ENCODE measurements at places on chromosomes 12 and 14.

DNA sequence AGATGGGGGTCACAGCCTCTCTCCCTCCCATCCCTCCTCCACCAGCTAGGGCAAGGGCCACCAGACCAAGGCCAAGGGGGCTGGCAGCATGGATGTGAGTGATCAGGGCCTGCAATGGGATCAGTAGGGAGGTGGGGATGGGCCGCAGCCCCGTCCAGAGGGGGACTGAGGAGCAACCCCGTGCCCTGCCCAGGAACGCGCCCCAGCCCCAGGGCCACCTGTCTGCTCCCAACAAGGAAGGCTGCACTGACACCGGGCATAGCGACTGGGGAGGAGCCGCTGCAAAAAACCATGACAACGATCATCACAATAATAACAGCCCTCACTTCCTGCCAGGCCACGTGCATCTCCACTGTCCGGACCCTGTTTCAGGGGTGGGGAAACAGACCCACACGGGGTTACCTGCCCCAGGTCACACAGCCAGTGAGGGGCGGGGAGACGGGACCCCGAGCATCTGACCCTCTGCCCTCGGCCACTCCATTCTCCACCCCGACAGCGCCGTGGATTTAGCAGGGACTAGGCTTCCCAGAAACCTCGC lies 24.3 kb downstream of the NCOR2 start:
- no peak for DNase-seq

DNA sequence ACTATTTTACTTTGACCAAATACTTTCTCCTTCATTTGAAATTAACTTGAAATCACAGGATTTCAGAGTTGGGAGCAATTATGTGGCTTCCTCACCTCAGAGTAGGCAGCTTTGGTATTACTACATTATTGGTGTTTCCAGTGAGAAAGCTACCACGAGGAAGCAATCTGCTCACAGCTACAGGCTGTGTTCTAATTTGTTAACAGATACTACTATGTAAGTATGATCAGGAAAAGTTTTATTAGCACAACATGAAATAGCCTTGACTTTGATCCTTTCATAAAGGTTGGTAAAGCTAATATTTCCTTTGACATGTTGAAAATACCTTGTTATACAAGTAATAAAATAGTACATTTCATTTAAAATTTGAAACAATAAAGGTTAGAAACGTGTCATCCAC lies 30.6 kb downstream of the TAOK3 start:
- no peak for DNase-seq

DNA sequence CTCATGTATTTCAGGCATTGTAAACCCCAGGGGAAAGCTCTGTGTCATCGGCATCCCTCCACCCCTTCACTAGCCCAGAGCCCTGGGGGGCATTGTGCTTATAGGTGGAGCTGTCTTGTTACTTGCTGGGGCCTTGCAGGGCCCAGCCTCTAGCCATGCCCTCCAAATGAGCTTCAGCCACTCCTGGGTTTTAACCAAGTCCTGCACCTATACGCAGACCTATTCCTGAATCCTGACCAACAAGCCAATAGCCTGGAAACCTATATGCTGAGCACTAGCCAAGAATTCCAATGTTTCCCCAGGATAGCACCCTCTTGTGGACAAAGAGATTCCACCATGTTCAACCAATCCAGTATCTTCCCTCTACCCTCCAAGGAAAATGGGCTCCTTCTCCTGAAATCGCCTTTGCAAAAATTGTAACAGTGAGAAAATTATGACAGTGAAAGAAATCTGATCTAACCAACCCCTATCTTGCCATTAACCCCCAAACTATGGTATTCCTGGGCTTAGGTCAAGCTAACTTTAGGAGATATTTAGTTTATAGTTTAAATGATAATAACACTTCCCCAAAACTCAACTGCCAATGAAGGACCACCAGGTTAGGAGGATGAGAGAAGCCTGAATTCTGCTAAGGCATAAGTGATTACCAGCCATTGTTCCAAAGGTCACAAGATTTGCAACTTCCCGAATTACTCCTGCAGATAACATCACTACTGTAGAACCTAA lies 55.5 kb downstream of the TTC7B start:
- DNase-seq, result no peak

GRCh38 chr12:66859751-66860440 lies 181.0 kb upstream of the GRIP1 start:
- DNase-seq, result no peak

DNA sequence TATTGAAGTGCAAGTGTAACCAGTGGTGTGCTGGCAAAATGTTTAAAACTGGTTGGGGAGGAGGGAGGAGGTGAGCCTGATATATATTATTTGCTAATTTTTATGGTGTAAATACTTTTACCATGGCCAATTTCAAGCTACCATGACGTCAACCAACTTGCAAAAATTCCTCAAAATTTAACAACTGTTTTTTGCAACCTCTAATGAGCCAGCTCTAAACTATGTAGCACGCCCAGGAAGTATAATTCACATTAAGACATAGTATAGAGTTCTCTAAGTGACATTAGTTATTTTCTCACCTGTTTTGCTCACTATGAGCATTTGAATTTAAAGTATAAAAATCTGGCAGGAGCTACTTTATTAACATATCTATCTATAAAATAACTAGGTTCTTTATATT lies 41.4 kb downstream of the ATL1 start:
- no peak for DNase-seq

DNA sequence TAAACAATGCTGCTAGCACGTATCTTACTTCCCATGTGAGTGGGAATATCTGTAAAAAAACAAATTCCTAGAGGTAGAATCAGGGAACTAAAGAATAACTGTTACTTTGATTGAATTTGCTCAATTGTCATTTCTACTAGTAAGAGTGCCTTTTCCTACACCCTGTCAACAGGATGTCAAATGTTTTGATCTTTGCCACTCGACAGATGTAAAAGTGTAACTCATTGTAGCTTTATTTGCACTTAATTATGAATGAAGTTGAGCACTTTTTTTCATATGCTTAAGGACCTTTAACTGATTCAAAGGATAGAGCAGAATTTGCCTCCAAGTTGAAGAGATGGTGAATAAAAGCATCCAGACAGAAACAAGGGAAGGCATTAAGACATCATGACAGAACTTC lies 104.5 kb downstream of the PPP1R12A start:
- no peak for DNase-seq

DNA sequence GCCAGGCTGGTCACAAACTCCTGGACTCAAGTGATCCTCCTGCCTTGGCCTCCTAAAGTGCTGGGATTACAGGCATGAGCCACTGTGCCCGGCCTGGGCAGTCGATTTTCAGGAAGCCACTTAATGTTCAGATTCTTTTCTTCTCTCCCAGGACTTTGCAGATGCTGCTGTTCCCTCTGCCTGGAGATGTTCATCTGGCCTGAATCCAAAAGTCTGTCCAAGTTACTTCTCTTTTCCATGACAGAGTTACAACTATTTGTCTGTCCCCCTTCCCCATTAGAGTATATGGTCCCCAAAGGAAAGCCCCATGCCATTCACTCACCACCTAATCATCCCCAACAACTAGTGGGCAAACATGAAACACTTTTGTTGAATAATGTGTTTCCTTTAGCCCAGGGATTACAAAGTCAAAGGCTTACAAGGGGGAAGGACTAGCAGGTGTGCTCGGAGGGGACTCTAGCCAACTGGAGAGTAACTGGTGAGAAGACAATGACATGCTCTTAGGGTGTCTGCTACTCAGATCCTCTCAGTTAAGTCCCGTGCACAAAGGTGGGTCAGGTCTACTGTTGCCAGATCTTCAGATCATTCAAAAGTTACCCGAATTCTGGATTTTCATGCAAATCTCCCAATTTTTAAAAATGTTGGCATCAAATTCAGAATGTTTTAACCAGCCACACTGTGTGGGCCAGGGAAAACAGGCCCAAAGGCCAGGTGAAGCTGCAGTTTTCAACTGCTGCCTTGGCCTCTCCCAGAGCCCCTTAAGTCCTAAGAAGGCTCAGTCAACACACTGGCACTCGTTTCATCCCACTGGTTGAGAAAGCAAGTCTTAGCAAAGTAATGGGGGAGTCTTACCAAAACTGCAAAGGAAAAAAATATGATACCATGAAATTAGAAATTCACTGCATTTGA lies 29.6 kb downstream of the NUDT4 start:
- no peak for DNase-seq

DNA sequence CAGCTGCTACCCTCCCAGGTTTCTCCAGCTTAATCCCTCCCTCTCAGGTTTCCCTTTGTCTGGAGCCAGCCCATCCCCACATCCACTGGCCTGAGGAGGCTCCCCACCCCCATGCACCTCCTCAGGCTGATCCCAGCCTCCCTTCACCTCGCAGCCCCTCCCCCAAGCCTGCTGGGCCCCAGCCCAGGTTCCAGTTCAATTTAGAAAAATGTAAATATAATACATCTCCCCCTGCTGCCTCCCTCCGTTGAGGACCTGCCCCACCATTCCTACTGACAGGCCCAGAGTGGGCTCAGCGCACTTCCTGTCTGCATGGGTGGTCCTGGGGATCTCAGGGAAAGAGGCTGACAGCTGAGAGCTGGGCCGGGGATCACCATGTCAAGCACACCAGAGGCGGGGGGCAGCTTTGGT lies 155.8 kb downstream of the NTF3 start:
- DNase-seq, result no peak

GRCh38 chr14:22549324-22549962 lies 39.6 kb downstream of the DAD1 start:
- DNase-seq, result no peak

DNA sequence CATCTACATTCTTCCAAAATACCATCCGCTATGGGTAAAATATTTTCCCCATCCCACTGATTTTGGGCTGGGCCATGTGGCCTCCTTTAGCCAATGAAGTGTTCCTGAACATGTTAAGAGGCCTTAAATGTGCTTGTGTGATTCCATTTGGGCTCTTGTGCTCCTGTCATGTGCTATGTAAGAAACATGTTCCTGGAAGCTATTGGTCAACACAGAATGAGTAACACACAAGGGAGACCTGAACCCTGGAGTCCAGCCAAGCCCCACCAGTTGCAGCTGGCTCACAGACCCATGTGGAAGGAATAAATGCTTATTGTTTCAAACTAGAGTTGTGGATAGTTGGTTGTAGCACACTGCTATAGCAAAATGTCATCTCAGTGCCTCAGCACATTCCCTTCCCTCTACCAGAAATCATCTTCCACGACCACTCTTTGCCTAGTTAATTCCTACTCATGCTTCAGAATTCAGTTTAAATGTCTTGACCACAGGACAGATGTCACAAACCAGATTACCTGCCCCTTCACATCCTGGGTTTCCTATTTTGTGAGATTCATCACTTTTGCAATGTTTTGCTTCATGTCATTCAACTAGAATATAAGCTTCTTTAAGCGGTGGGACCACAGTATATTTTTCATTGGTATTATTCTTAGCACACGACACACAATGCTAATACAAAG lies 217.3 kb upstream of the EEA1 start:
- DNase-seq, result no peak

- no peak for DNase-seq
Observed at GRCh38 chr12:31594681-31595080, 3.7 kb upstream of the DENND5B start.

DNA sequence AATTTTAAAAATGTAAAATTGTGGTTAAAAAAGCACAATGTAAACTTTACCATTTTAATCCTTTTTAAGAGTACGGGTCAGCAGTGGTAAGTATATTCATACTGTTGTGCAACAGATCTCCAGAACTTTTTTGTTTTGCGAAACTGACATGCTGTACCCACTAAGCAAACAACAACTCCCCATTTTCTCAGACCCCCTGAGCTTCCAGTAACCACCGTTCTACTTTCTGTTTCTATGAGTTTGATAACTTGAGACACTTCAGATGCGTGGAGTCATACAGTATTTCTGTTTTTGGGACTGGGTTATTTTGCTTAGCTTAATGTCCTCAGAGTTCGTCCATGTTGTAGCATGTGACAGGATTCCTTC lies 38.0 kb downstream of the CHST11 start:
- no peak for DNase-seq

GRCh38 chr12:116200812-116201211 lies 76.7 kb downstream of the MED13L start:
- no peak for DNase-seq

DNA sequence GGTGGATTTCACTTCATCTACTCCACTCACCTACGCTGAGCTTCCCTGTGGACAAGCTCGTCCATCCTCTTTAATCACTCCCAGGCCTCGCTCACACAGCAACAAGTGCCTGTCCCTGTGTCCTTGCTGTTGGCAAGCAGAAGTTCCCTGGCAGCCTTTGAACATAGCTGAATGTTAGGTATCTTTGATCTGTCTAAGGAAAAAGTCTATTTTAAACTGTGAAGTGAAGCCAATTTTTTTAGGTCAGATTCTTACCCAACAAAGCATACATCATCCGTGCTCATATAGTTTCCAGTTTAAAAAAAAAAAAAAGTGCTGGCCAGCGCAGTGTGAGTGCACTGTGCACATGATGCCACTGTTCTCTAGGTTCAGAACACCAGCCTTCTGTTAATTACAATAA lies 36.3 kb downstream of the PPP2R5C start:
- DNase-seq, result no peak

GRCh38 chr12:40515041-40515816 lies 177.0 kb upstream of the CNTN1 start:
- no peak for DNase-seq

- DNase-seq, result no peak
Observed at GRCh38 chr12:67915335-67915851, 73.9 kb upstream of the IFNG-AS1 start.

DNA sequence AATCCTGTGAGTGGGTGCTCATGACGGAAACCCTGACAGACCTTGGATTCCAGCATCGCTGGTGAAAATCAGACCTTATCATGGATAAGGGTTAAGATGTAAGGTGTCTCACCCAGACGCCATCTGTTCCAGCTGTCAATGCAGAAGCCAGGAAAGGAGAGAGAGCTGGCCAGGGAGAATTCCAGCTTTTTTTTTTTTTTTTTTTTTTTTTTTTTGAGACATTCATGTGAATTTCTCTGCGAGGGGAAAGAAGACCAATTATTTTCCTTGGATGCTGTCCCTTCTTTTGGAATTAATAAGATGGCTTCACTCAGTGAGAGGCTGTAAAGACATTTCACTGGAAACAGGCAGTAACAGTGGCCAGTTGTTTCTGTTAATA lies 1.8 kb downstream of the TRAF3 start:
- no peak for DNase-seq

GRCh38 chr12:4243091-4243490 lies 30.5 kb upstream of the CCND2 start:
- no peak for DNase-seq

GRCh38 chr12:121053706-121054105 lies 14.7 kb upstream of the OASL start:
- DNase-seq, result no peak

GRCh38 chr14:71863049-71863448 lies 69.2 kb upstream of the RGS6 start:
- DNase-seq, result no peak

All from activated T-cell treated with anti-CD3 and anti-CD28 coated beads for 24 hours (primary cell).